Stomach (tissue), 19 donors: ENCODE measurements at places on chromosomes 7 and 10. TPM values are rescaled to one million over a fixed set of nuclear protein-coding genes. Genes with fewer than 3 reads are reported as not detected.
A peak's percentile ranks its signal among the peaks of the same experiment; 100 is the strongest.

Gene AOAH
- 3.1 TPM for total RNA-seq

Gene NPFFR1
- not detected for total RNA-seq

Gene MACROH2A2
- total RNA-seq, result 6.7 TPM

DNA sequence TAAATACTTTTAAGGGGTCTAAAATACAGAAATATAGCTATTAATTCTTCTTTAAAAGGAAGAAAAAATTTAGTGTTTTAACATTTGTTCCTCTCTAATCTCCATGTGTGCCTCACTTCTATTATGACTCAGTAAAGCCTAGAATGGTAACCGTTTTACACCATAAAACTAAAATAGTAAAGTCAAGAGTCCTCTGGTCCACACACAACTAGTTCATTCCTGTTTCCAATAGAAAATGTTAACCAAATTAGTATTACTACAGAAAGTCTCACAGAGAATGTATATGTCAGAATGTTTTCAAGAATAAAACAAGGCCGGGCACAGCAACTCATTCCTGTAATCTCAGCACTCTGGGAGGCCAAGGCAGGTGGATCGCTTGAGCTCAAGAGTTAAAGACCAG, 55.8 kb downstream of the CNOT4 start:
- H3K27ac ChIP-seq, result no peak overlapping the region
- no peaks in the 10 kb centered on the region for H3K36me3 ChIP-seq
- H3K4me1 ChIP-seq, result peaks cover 41% of the 10 kb centered on the region
- DNase-seq, result no peak
- no peak overlapping the region for H3K4me3 ChIP-seq

- peaks cover 50% of the 10 kb centered on the region for H3K4me1 ChIP-seq
- H3K4me3 ChIP-seq, result no peak overlapping the region
- H3K27ac ChIP-seq, result peak overlapping the region; percentile 69
- no peaks in the 10 kb centered on the region for H3K27me3 ChIP-seq
These were observed 35.8 kb downstream of the CRCP start for GRCh38 chr7:66150471-66150870.
